CD14-positive monocyte (primary cell): ENCODE measurements at places on chromosomes 3 and 15. TPM values are rescaled to one million over a fixed set of nuclear protein-coding genes. Genes with fewer than 3 reads are reported as not detected.

The ARGFX gene
- not detected in 2 replicates for polyA plus RNA-seq

DNA sequence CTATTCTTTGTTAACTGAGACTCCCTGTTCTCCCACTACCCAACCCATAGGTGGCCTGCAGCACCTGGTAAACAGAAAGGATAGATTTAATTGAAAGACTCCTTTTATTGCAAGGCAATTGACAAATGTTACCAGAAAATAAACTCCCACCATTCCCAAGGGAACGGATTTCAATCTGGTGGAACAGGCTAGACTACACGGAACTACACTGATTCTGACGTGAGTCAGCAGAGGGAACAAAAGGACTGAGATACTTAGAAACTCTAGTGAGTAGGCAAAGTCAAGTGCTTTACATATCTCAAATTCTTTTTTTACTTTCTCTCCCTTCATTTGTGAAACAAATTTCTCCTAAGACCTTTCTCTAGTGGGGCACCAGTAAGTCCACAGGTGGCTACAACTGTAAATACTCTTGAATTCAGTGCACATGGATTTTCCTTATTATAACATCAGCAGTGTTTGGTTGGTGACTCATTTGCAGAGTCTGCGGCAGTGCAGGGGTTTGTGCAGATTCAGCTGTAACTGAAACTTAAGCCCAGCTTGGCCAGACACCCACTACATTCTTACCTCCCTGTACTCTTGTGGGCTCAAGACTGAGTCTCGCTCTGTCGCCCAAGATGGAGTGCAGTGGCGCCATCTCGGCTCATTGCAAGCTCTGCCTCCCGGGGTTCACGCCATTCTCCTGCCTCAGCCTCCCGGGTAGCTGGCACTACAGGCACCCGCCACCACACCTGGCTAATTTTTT is 34.3 kb upstream of the PLSCR2 start:
- no peaks in the 10 kb centered on the region for H3K27me3 ChIP-seq
- no peak overlapping the region for H3K27ac ChIP-seq
- H3K4me1 ChIP-seq = peaks cover 17% of the 10 kb centered on the region
- DNase-seq = no peak
- H3K36me3 ChIP-seq = no peaks in the 10 kb centered on the region

GRCh38 chr15:100059094-100059493 is 282.7 kb downstream of the ADAMTS17 start:
- H3K4me1 ChIP-seq = no peaks in the 10 kb centered on the region
- no peak overlapping the region for H3K4me3 ChIP-seq
- no peak overlapping the region for H3K27ac ChIP-seq
- H3K27me3 ChIP-seq = no peaks in the 10 kb centered on the region
- no peaks in the 10 kb centered on the region for H3K36me3 ChIP-seq
- no peak for DNase-seq

The TMEM40 gene
- polyA plus RNA-seq = not detected

GRCh38 chr15:98503970-98504369 is 144.4 kb upstream of the IGF1R start:
- no peaks in the 10 kb centered on the region for H3K27me3 ChIP-seq
- no peak overlapping the region for H3K27ac ChIP-seq
- H3K4me3 ChIP-seq = no peak overlapping the region
- H3K4me1 ChIP-seq = peaks cover 9% of the 10 kb centered on the region
